ENCODE measurements at places on chromosomes 13 and 19.

- no peak for DNase-seq
These were observed 768 bp downstream of the TMPRSS9 start for GRCh38 chr19:2360833-2361232.

- no peak for DNase-seq
These were observed 5.2 kb upstream of the DPP9 start for GRCh38 chr19:4728871-4729270.

DNA sequence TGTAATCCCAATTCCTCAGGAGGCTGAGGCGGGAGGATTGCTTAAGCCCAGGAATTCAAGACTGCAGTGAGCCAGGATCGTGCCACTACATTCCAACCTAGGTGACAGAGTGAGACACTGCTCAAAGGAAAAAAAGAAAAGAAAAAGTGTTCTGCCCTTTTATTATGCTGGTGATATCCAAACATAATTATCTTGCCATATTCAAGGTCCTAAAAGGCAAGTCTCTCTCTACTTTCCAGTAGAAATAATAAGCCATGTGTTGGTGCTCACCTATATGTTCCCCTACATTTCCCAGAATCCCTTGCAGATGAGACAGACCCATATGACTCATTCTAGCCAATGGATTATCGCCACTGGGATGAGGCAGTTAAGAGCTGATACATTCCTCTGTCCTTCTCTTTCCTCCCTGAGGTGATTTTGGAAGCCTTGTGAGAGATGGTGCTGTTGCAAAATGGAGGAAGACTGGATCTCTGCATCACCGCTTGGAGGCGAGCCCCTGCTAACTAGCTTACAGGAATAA, 58.3 kb upstream of the MRI1 start:
- DNase-seq: no peak

- no peak for DNase-seq
These were observed 3.2 kb downstream of the PDX1 start for GRCh38 chr13:27922883-27923612.

GRCh38 chr19:3785451-3785937, 687 bp downstream of the MATK start:
- DNase-seq: no peak

GRCh38 chr19:18157465-18158063, 4.6 kb downstream of the PIK3R2 start:
- no peak for DNase-seq

DNA sequence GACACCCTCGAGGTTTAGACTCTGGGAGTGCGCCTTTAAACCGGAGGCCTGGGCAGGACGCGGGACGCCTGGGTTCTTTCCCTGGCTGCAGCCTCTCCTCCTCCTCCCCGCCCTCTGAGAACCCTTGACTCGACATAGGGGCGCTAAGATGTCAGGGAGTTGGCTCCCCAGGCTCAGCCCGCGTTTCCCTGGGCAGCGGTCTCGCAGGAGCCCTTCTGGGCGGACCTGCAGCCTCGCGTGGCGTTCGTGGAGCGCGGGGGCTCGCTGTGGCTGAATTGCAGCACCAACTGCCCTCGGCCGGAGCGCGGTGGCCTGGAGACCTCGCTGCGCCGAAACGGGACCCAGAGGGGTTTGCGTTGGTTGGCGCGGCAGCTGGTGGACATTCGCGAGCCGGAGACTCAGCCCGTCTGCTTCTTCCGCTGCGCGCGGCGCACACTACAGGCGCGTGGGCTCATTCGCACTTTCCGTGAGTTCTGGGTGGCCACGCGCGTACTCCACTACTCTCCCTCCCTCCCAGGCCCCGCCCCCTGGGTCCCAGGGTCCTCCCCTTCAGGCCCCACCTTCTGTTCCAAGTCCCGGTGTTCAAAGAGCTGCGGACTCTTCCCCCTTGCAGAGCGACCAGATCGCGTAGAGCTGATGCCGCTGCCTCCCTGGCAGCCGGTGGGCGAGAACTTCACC, 1.3 kb downstream of the ICAM5 start:
- DNase-seq: peak; percentile 86

GRCh38 chr13:76455960-76456359, 430.2 kb downstream of the KCTD12 start:
- no peak for DNase-seq

- no peak for DNase-seq
These were observed 134.0 kb downstream of the COG6 start for GRCh38 chr13:39789451-39789850.

- no peak for DNase-seq
These were observed 100.8 kb downstream of the STK24 start for GRCh38 chr13:98476106-98476505.
